DMS53 (cell line): ENCODE measurements at places on chromosomes 3 and 15.

- no peak for DNase-seq
Observed at GRCh38 chr15:91298101-91298500, 198.0 kb downstream of the SV2B start.

DNA sequence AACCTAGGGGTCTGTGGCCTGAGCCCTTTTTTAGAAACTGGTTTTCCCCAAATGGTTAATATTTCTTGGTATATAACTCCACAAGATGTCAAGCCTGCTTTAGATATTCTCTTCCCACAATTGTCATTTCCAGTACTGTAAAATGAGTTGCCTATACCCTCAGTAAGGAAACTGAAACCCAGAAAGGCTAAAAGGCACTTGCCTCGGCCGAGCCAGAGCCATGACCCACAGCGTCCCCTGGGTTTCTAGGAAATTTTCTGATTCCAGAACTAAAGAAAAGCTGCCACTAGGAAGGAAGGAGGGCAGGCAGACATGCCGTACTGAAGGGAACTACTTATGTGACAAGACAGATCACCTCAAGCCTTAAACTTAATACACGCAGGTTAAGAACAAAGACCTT, 59.1 kb downstream of the ATP8B4 start:
- DNase-seq = no peak

DNA sequence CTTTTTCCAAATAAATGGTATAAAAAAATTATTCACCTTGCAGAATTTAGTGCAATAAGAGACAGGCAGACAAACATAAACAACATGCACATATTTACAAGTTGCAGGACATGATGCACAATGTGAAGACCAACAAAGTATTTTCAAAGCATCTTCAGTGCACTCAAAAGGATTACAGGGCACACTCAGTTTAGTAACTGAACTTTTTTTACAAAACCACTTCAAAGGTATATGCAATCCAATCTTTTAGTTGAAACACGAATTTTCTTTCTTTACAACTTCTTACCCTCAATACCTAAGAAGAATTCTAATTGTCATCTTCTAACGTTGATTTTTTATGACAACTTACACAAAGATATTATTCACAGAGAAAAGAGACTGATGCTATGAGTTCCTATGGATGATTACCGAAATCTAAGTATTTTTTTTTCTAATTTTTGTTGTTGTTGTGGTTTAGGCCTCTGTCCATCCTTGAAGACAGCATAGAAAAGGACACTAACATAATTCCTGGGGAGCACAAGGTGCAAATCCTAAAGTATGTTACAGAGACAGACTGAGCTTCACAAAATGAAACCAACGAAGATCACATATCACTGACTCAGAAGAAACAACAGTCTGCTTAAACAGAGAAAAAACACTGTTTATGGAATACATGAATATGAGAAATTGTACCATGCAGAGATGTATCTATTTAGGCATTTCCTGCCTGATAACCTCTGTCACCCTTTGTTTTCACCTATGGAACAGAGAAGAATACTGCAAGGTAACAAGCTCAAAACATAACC, 50.3 kb downstream of the ZMAT3 start:
- no peak for DNase-seq

GRCh38 chr3:39183211-39184080, 8.9 kb downstream of the XIRP1 start:
- peak; percentile 25 for DNase-seq

DNA sequence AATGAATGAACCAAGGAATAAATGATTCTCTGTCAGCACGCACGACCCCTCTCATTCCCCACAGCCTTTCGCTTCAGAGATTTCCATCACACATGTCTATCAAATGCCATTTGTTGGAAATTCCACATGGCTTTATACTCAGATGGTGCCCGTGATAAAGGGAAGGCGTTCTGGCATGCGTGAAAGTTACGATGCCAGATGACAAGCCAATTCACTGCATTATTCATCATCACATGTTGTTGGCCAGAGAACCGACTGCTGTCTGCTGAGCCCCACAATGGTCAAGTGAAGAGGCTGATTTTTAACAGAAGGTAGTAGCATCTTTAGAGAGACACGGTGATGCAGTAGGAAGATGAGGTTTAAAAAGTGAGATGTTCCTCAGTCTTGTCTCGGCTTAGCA, 74.1 kb upstream of the FRMD4B start:
- no peak for DNase-seq

DNA sequence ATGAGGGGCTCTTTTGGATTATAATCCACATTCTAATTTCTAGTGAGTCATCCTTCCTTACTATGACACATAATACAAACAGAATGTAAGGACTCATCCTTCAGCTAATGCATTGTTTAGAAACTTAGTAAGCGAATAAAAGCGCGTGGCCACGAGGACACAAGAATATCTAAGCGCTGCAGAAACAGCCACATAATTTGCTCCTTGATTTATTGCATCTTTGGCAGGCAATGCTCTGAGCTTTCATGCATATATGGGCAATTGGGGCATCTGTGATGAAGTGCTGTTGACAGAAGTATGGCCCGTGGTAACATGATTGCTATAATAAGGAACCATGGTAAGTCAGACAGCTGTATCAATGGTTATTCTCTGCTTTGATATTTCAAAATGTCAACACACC, 191.3 kb upstream of the ZNF385D start:
- peak; percentile 64 for DNase-seq

DNA sequence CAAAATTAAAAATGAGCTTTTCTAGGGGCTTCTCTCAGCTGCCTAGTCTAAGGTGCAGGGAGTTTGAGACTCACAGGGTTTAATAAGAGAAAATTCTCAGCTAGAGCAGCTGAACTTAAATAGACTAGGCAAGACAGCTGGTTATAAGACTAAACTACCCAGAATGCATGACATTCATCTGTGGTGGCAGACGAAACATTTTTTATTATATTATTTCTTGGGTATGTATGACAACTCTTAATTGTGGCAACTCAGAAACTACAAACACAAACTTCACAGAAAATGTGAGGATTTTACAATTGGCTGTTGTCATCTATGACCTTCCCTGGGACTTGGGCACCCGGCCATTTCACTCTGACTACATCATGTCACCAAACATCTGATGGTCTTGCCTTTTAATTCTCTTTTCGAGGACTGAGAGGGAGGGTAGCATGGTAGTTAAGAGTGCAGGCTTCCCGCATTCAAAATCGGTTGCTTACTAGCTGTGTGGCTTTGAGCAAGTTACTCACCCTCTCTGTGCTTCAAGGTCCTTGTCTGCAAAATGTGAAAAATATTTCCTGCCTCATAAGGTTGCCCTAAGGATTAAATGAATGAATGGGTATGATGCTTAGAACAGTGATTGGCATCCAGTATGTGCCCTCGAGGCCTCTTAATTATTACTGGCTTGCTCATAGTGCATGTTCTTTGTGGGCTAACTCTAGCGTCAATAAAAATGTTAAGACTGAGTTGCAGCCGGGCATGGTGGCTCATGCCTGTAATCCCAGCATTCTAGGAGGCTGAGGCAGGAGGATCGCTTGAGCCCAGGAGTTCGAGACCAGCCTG, 984 bp downstream of the CCR5 start:
- no peak for DNase-seq

DNA sequence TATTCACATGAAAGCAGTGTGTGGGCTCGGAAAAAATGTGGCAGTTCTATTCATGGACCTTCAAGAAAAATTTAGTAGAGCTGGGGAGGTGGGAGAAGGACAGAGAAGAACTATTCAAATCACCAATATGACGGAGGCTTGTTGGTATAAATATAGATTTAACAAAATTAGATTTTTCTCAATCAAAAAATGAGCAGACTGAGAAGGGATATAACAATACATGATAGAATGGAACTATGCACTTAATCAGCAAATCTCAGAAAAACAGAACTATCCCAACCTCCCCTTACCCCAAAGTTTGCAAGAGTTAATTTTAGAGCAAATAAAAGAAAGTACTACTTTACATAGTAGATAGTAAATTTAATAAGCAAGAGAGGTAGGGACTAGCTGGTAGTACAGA, 194.6 kb upstream of the BCL6 start:
- DNase-seq = no peak

DNA sequence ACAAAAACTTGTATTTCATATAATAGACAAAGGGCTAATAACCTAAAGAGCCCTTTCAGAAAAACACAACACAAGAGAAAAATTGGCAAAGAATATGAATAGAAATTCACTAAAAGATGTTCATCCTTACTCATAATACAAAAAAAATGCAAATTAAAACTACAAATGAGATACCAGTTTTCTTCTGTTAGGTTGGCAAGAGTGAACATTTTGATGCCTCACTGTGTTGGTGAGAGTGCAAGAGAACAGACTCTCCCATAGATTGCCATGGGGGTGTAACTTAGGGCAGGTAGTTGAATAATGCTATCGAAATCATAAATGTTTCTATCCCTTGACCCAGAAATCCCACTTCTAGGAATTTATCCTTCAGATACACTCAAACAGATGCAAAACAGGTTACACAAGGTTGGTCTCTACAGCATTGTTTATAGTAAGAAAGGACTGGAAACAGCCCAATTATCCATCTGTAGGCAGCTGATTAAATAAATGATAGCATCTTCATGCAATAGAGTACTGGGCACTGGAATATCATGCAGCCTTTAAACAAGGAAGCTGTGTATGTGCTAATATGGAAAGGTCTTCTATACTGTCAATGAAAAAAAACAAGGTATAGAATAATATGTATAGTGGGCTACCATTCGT, 146.3 kb downstream of the TLE3 start:
- DNase-seq = peak; percentile 82

GRCh38 chr3:189267981-189268613, 96.3 kb downstream of the TPRG1 start:
- DNase-seq = peak; percentile 29
